ENCODE measurements at places on chromosomes 4 and X. TPM values are rescaled to one million over a fixed set of nuclear protein-coding genes. Genes with fewer than 3 reads are reported as not detected.

The ITIH6 gene
- total RNA-seq, result not detected

The CD40LG gene
- total RNA-seq, result 0.32 TPM

The ZFP42 gene
- total RNA-seq, result not detected

The MGARP gene
- total RNA-seq, result 2.0 TPM

The GAK gene
- 73.9 TPM for total RNA-seq

DNA sequence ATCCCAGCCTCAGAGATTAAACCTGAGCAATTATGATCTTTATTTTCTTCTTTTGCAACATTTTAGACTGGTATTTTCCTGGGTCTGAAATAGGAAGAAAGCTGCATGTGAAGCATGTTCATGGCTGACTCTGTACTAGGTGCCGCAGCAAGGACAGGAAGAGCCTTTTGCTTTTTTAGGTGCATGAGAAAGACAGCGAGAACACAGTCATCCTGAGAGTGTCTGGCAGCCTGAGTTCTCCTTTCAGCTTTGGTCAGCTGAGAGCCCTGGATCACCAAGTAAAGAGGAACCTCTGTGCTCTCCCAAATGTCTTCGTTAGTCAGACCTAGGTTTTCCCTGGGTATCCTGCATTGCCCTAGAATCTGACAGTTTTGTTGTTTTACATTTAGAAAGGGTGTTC lies 29.8 kb downstream of the FAM149A start:
- H3K36me3 ChIP-seq, result no peaks in the 10 kb centered on the region
- H3K4me3 ChIP-seq, result no peak overlapping the region
- H3K27me3 ChIP-seq, result no peaks in the 10 kb centered on the region

DNA sequence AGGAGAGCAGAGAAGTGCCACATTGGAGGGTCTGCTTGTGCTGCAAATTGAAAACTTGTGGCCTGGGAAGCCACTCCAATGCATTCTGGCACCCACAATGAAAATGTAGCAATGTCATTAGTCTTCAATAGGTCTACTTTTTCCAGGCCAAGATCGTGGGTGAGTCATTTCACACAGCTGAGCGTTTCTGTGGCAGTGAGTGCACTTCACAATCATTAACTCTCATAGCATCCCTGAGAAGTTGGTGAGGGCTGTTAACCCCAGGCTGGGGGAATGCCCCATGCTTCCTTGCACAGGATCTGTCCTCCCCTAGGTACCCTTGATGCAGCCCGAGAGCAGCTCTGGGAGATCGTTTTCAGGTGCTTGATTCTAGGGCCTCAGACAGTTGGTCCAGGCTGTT lies 196.8 kb upstream of the ATP6AP2 start:
- DNase-seq, result no peak
- no peaks in the 10 kb centered on the region for H3K4me1 ChIP-seq
- H3K27me3 ChIP-seq, result no peaks in the 10 kb centered on the region
- H3K4me3 ChIP-seq, result no peak overlapping the region

GRCh38 chrX:75748431-75748830 lies 36.6 kb downstream of the MAGEE2 start:
- H3K27me3 ChIP-seq, result no peaks in the 10 kb centered on the region
- H3K4me1 ChIP-seq, result peaks cover 7% of the 10 kb centered on the region
- DNase-seq, result no peak
- no peaks in the 10 kb centered on the region for H3K36me3 ChIP-seq
- no peak overlapping the region for H3K4me3 ChIP-seq

DNA sequence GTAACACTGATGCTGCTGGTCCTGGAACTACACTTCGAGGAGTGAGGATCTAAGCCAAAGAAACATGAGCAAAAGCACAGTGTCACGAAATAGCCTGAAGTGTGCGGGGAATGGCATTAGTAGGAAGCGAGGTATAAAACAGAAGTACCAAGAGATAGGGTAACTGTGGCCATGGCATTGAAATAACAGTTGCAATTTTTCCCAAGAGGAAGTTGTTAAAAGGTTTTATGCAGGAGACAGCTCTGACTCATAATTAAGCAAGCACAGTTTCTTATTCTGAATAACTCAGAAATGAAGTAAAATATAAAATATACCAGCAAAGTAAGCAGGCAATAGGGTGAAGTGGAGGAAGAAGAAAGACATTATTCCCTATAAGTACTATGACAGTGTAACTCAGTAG lies 90.3 kb upstream of the TMEM150C start:
- peaks cover 16% of the 10 kb centered on the region for H3K36me3 ChIP-seq
- H3K4me1 ChIP-seq, result no peaks in the 10 kb centered on the region
- no peak for DNase-seq
- no peak overlapping the region for H3K4me3 ChIP-seq
- no peak overlapping the region for H3K27ac ChIP-seq

DNA sequence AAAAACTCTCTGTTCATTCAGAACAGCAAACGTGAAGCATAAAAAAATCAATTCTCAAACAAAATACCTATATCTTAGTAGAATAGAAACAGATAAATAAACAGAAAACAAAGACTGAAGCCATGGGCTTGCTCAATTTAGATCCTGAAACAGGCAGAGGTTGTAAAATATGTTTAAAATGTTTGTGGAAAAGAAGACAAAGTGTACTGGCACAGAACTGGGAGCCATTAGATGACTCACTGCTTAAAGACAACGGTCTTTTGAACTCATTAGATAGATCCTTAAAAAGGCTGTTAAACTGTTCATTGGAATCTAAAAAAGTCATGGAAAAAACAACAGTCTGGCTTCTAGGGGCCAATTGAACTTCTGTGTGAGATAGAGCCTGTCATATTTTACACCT lies 247.0 kb upstream of the NDST4 start:
- no peak overlapping the region for H3K4me3 ChIP-seq
- H3K27me3 ChIP-seq, result no peaks in the 10 kb centered on the region
- H3K27ac ChIP-seq, result no peak overlapping the region
- no peaks in the 10 kb centered on the region for H3K4me1 ChIP-seq
- DNase-seq, result no peak

DNA sequence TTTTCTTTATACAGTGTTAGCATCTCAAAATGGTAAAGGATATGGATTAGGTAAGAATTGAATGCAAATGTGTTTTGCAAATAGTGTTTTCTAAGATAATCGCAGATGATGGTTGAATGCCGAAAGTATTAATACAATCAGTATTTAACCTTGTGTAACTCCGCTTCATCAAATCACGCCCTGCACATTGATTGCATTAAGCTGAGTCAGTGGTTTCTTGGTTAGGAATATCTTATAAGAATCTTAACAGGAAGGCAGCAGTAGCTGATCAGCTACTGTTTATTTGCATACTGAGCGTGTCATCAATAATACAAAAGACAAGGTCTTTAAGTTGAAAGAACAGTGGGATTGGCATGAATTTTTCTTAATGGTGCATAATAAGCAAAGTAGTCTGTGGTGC lies 545.4 kb downstream of the RPA4 start:
- H3K36me3 ChIP-seq, result no peaks in the 10 kb centered on the region
- no peaks in the 10 kb centered on the region for H3K27me3 ChIP-seq
- DNase-seq, result no peak
- H3K4me1 ChIP-seq, result no peaks in the 10 kb centered on the region

DNA sequence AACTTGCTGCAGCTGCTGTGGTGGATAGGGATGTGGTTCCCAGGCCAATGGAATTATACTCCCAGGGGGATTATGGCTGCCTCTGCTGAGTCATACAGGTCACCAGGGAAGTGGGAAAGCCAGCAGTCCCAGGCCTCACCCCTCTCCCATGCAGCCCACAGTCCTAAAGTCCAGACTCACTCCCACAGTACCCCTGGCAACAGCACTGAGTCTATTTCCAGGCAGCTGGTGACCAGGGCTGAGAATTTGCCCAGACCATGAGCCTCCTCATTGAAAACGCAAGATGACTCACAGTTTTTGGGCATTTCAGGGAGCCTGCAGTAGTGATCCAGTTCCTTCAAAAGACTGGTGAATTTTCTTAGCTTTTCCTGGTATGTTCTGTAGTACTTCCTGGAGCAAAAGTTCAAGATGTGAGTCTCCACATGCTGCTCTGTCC lies 137.6 kb downstream of the NPNT start:
- H3K27me3 ChIP-seq, result no peaks in the 10 kb centered on the region
- H3K36me3 ChIP-seq, result no peaks in the 10 kb centered on the region
- no peak for DNase-seq
- no peak overlapping the region for H3K27ac ChIP-seq
- H3K4me3 ChIP-seq, result no peak overlapping the region

GRCh38 chr4:22637306-22637705 lies 55.4 kb upstream of the GBA3 start:
- H3K4me3 ChIP-seq, result no peak overlapping the region
- H3K4me1 ChIP-seq, result no peaks in the 10 kb centered on the region
- DNase-seq, result no peak
- no peaks in the 10 kb centered on the region for H3K36me3 ChIP-seq
- H3K27ac ChIP-seq, result no peak overlapping the region
- H3K27me3 ChIP-seq, result no peaks in the 10 kb centered on the region

DNA sequence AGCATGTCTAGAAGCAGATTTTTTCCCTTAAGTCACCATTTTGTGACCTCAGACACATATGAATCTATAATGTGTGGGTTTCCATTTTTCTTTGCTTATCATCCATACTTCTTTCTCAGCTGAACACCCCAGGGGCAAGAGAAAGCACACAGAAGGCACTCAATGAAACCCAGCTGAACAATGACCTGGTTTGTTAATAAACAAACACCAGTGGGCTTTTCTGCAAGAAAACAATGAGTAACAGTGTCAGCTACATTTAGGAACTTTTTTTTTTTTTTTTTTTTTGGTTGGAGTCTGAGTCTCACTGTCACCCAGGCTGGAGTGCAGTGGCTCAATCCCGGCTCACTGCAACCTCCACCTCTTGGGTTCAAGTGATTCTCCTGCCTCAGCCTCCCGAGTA lies 40.7 kb upstream of the KLF3 start:
- H3K4me1 ChIP-seq, result peaks cover 34% of the 10 kb centered on the region
- H3K36me3 ChIP-seq, result no peaks in the 10 kb centered on the region
- H3K27ac ChIP-seq, result no peak overlapping the region
- no peak for DNase-seq

DNA sequence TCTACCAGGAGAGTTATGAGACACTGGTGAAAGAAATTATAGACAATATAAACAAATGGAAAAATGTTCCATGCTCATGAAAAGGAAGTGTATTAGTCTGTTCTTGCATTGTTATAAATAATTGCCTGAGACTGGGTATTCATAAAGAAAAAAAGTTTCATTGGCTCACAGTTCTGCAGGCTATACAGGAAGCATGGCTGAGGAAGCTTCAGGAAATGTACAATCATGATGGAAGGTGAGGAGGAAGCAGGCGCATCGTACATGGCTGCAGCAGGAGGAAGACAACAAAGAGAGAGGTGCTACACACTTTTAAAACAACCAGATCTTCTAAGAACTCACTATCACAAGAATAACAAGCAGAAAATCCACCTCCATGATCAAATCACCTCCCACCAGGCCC lies 184.3 kb downstream of the NPNT start:
- no peak for DNase-seq
- no peak overlapping the region for H3K27ac ChIP-seq
- H3K36me3 ChIP-seq, result peaks cover 27% of the 10 kb centered on the region
- H3K4me1 ChIP-seq, result no peaks in the 10 kb centered on the region
- H3K4me3 ChIP-seq, result no peak overlapping the region

GRCh38 chr4:166657261-166657660 lies 577.0 kb downstream of the SPOCK3 start:
- H3K27me3 ChIP-seq, result no peaks in the 10 kb centered on the region
- H3K4me3 ChIP-seq, result no peak overlapping the region
- H3K36me3 ChIP-seq, result no peaks in the 10 kb centered on the region
- no peak overlapping the region for H3K27ac ChIP-seq
- H3K4me1 ChIP-seq, result no peaks in the 10 kb centered on the region
- DNase-seq, result no peak

GRCh38 chrX:54087661-54088060 lies 43.4 kb upstream of the PHF8 start:
- H3K36me3 ChIP-seq, result peaks cover 14% of the 10 kb centered on the region
- no peak overlapping the region for H3K4me3 ChIP-seq
- DNase-seq, result no peak
- no peaks in the 10 kb centered on the region for H3K4me1 ChIP-seq

- no peak overlapping the region for H3K27ac ChIP-seq
- H3K27me3 ChIP-seq, result no peaks in the 10 kb centered on the region
- H3K4me1 ChIP-seq, result peaks cover 6% of the 10 kb centered on the region
- no peaks in the 10 kb centered on the region for H3K36me3 ChIP-seq
Observed at GRCh38 chr4:120796271-120796670, 126.3 kb downstream of the PRDM5 start.

GRCh38 chr4:113080624-113081023 lies 31.2 kb downstream of the ANK2 start:
- DNase-seq, result no peak
- no peaks in the 10 kb centered on the region for H3K4me1 ChIP-seq
- no peak overlapping the region for H3K4me3 ChIP-seq
- no peaks in the 10 kb centered on the region for H3K36me3 ChIP-seq
- H3K27me3 ChIP-seq, result no peaks in the 10 kb centered on the region

- H3K4me3 ChIP-seq, result no peak overlapping the region
- no peaks in the 10 kb centered on the region for H3K36me3 ChIP-seq
- H3K27me3 ChIP-seq, result no peaks in the 10 kb centered on the region
- DNase-seq, result peak; percentile 14
Observed at GRCh38 chr4:110005461-110006056, 92.9 kb downstream of the EGF start.

DNA sequence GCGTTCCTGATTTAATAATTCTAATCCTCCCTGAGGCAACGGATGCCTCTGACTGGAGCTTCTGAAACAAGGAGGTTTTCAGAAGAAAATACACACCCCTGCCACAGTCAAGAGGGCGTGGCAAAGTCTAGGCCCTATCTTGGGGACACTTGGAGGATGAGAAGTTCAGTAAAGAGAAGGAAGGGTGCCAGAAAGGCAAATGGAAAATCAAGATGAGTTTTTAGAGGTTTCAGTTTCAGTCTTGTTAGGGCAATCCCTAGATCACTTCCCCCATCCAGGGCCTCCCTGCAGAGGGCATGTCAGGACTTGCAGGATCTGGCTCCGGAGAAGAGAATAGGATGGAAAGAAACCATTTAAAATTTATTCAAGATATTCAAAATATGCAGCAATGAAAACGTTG lies 28.5 kb upstream of the FGF2 start:
- peak overlapping the region; percentile 45 for H3K4me3 ChIP-seq
- H3K27me3 ChIP-seq, result no peaks in the 10 kb centered on the region
- H3K36me3 ChIP-seq, result no peaks in the 10 kb centered on the region

- H3K27me3 ChIP-seq, result no peaks in the 10 kb centered on the region
- no peak overlapping the region for H3K4me3 ChIP-seq
Observed at GRCh38 chr4:118757761-118758251, 72.6 kb downstream of the METTL14 start.

DNA sequence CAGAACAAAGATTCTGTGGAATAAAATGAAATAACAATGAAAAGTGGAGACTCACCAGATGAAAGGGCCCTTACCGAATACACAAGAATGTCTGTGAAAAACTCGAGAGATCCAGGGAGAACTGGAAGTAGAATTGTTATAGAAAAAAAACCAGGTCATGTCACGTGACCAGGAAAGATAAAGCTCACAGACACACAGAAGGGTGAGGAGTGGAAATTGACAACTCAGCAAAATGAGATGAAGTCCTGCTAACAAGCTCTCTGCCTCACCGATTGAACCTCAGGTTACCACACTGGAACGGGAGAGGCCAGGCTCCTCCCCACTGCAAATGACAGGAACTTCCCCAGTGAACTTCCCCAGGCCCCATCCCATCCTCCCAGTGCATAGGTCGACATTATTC lies 1618.0 kb upstream of the PCDH10 start:
- DNase-seq, result no peak
- H3K36me3 ChIP-seq, result no peaks in the 10 kb centered on the region

- DNase-seq, result no peak
- no peak overlapping the region for H3K4me3 ChIP-seq
- no peaks in the 10 kb centered on the region for H3K36me3 ChIP-seq
- no peaks in the 10 kb centered on the region for H3K4me1 ChIP-seq
- H3K27ac ChIP-seq, result no peak overlapping the region
Observed at GRCh38 chr4:144582975-144583374, 63.0 kb upstream of the HHIP start.

GRCh38 chr4:53484911-53485657 lies 106.2 kb downstream of the LNX1 start:
- no peak overlapping the region for H3K4me3 ChIP-seq
- H3K36me3 ChIP-seq, result no peaks in the 10 kb centered on the region
- peak; percentile 45 for DNase-seq
- H3K27ac ChIP-seq, result peak overlapping the region; percentile 34
- no peaks in the 10 kb centered on the region for H3K4me1 ChIP-seq
- no peaks in the 10 kb centered on the region for H3K27me3 ChIP-seq

Data from esophagus muscularis mucosa (tissue), 4 donors.